Mammary epithelial cell (primary cell): ENCODE measurements at places on chromosomes 1 and 21.

- peak; percentile 39 for DNase-seq
Measured at GRCh38 chr1:160406131-160406968, 6.0 kb downstream of the VANGL2 start.

DNA sequence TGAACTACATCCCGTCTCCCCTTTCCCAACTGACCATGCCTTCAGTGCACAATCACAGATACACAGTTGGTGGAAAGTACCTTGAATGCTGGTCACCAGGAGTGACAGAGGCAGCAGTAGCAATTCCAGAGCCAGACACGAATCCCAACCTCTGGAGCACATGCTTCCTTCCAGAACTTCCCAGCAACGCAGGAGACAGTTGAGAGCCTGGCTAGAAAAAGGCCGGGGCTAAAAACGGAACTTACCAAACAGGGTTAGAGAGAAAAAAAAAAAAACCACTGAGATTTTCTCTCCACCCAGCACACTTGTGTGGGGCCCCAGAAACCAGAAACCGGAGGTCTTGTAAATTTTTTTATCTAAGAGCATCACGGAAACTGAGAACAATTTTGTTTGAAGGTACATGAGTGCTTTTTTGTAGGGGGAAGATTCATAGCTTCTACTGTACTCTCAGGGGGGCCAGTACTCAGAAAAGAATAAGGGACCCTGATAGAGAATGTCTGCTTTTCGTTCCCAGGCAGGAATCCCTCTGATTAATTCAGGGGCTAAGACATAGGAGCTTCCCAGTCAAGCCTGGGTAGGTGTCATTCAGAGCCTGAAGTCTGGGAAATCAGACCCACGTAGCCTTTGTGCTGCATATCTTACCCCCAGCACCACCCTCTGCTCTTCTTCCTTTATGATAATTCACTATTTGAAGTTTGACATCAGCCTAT lies at the start of gene CD48:
Gene CD48, minus strand, starts transcription at position 221 of the 710 bp plus-strand sequence. Its CDS starts 59 bp downstream, at position 162.
- DNase-seq: no peak

DNA sequence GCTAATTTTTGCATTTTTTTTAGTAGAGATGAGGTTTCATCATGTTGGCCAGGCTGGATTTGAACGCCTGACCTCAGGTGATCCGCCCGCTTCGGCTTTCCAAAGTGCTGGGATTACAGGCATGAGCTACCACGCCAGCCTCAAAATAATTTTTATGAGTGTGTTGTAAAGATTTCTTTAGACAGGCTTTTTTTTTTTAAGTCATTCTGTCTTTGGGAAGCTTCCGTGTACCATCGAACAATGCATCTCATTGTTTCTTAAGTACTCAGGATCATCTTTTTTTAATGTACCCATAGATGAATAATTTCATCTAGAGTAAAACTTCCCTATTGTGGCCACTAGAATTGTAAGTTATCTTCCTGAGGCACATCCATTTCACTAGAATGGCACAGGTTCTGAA lies 19.6 kb upstream of the SDC3 start:
- peak; percentile 69 for DNase-seq

GRCh38 chr1:180962178-180962577 lies 49.5 kb downstream of the KIAA1614 start:
- DNase-seq: no peak

DNA sequence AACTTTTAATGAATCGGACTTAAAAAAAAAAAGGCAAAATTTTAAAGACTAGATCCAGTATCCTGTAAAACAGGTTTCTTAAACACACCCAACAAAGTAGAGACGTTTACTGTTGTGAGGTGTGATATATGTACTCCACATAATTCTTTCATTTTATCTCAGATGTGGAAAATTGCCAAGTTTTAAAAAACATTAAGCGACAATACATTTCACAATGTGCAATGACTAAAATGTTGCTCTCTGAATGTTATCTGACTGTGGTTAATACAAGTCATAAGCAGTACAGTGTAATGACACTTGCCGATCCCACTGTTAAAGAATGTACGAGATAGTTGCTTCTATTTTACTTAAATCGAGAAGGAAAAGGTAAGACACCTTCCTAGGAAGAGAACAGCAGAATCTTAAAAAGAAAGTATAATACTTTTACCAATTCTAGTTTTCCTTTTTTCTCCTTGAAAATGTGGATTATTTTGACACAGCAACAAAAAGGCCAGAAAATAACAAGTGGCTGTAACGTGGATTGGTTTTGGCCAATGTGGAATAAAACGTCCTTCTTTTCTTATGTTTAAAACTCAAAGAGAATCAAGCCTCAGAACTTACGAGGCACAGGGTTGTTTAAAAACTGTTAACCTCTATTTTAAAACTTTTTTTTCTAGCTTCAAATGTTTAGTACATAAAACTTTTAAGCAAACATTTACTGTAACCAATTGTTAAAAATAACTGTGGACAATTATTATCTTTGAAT lies 51.4 kb downstream of the TP53BP2 start:
- DNase-seq: no peak

GRCh38 chr1:47895279-47896125 lies 101.7 kb downstream of the TRABD2B start:
- DNase-seq: no peak

GRCh38 chr1:200306944-200307754 lies 102.7 kb downstream of the ZNF281 start:
- DNase-seq: no peak
